Mesenteric fat pad (tissue), 1 donor: ENCODE measurements at places on chromosomes 7 and 10. TPM values are rescaled to one million over a fixed set of nuclear protein-coding genes. Genes with fewer than 3 reads are reported as not detected.

DNA sequence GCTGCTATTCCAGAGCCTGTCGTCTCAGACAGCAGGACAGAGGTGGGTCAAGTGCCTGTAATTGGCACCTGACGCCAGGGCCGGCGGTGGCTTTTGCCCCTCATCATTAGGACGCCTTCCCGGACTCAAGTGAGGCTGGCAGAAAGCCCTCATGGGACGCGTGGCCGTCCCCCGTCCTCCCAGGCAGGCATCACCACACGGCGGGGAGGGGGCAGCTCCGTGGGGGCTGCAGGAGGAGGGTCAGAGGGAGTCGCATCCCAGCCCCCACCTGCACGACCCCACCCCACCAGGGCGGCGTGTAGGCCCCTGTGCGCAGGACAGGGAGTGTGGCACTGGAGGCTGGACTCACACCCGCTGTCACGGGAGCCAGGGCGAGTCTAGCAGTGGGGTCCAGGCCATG, 16.3 kb downstream of the CFAP46 start:
- no peak for DNase-seq

- DNase-seq = no peak
Measured at GRCh38 chr10:124372899-124373298, 45.8 kb downstream of the OAT start.

- no peak for DNase-seq
Measured at GRCh38 chr10:32148864-32149251, 92.6 kb upstream of the KIF5B start.

DNA sequence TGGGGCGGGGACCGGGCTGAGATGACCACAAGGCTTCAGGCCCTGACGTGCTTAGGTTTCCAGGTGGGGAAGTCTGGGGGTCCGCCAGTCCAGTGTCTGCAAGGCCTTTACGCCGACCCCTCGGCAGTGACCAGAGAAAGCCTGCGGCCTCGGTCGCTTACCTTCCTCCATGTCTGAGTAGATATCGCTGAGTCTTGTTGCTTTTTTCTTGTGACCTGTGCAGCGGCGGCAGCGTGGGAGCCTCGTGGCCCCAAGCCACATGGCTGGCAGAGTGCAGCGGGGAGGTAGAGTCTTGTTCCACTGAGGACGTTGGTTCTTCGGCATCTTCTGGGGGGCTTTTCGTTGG, 329 bp downstream of the NOLC1 start:
- DNase-seq = no peak

GRCh38 chr7:158128572-158128971, 459.1 kb downstream of the PTPRN2 start:
- peak; percentile 78 for DNase-seq

DNA sequence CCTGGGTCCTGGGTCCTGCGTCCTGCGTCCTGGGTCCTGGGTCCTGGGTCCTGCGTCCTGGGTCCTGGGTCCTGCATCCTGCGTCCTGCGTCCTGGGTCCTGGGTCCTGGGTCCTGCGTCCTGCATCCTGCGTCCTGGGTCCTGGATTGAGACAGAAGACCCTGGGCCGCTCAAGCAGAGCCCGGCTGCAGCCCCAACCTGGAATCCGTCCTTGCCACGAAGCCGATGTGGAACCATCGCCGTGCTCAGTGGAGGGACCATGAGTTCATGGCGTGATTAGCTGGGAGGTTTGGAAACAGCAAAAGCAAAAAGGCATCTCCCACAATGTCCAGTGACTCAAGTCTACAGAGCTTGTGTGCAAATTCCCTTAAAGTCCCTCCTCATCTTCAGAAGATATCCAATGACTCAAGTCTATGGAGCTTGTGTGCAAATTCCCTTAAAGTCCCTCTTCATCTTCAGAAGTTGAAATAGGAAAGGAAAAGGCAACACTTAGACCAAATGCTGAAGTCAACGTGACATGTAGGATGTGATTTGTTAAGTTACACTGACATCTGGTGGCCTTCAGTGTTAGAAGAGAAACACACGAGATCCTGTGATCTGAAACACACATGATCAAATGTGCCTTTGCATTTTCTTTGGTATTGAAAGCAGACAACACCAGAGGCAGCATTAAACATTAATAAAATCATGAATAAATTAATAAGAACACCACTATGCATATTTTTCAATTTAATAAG, 179.9 kb downstream of the PTPRN2 start:
- no peak for DNase-seq

DNA sequence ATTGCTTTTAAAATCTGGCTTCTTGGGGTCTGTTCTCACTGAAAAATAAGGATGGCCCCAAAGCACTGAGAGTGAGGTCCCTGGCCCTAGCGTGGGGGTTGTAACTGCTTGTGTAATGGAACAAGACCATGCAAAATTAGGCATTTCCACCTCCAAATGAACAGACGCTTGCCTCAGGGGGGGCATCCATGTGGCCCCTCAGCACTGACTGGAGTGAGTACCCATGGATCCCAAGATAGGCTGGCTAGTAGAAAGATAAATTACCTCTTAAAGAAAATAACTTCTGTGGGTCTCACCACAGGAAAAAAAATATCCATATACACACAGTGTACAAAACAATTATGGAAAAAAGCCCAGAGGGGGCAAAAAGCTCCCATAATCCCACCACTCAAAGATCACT, 15.2 kb upstream of the CPA1 start:
- DNase-seq = no peak

DNA sequence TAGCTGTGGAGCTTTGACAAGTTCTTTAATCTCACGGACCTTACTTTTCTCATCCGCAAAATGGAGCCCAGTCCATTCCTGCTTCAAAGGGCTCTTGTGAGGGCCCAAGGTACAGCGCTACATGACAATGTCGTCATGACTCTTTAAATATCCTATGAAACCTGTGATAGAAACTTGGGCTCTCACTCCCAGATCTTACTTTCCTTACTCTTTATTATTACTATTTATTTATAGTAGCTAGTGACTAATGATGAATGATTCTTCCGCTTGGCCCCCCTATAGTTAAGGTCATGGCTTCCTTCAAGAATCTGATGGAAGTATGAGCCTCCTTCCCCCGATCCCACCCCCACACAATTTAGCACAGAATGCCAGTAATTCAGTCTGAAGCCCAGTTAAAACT, 41.9 kb downstream of the RBM20 start:
- DNase-seq = no peak

The NAT16 gene
- total RNA-seq = not detected

DNA sequence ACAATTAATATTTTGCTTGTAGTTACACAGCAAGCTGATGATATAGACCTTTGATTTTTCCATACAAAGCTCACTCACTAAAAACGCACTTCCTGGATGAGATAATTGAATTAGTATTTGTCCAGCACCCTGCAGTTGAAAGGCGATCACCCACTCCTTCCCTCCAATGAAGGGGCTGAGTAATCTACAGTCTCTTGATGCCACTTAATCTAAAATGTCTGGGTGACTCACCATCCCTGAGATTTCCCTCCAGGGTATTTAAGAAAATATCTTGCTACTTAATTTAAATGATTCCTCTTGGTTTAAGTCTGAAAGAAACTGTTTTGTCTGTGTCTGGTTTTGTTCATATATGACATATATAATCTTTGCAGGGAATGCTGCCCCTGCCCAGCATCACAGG, 515.3 kb downstream of the GRID1 start:
- no peak for DNase-seq

GRCh38 chr10:47031211-47031900, 120.1 kb downstream of the PTPN20 start:
- peak; percentile 79 for DNase-seq

The PIP gene
- total RNA-seq = not detected

The OGDHL gene
- not detected for total RNA-seq

- no peak for DNase-seq
Measured at GRCh38 chr10:119250641-119251314, 43.4 kb downstream of the GRK5 start.

GRCh38 chr10:126157189-126157588, 231.1 kb downstream of the ADAM12 start:
- no peak for DNase-seq

DNA sequence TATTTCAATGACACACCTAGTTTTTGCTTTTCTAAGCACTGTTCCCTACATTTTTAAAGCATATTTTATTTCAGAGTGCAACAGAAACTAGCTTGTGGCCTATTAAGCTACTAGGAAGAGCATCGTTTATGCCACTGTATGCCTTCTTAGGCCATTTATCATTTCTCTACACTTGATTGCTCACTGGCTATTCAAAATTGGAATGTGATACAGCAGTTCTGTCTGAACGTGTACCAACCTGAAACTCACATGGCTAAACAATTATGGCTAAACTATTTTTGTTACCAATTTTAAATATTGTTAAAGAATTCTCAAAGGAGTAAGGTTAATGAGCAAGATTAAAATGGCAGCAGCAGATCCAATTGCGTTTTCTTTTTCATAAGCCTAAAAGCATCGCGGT, 105.2 kb downstream of the GSAP start:
- no peak for DNase-seq

The ASB4 gene
- 0.29 TPM for total RNA-seq

GRCh38 chr7:117872561-117873309, 506 bp downstream of the CTTNBP2 start:
- DNase-seq = no peak

DNA sequence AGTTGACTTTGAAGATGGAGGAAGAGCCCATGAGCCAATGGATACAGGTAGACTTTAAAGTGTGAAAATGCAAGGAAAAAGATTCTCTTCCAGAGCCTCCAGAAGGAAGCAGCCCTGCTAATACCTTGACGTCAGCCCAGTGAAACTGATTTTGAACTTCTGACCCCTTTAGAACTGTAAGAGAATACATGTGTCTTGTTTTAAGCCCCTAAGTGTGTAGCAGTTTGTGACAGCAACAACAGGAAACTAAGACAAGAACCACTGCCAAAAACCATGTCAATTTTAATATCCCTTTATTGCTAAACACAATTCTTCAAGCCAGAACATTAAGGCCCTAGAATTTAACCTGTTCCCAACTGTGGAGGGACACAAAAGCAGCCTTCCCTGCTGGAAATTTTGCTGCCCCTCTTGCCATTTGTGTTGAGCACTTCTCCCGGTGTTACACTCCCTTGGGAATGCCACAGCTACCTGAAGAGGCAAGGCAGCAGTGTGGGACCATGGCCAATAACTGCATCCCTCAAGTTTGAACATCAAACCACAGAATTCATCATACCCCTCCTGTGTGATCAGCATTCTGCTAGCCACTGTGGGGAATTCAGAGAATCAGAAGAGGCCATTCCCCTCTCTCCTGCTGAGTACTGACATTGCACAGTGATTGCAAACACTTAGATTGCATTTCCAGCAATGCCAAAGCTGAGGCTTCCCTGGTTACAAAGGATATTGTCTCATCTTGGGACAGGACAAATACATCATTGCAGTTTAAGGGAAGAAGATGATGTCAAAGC, 12.3 kb upstream of the CCDC172 start:
- DNase-seq = no peak

GRCh38 chr10:127853868-127854768, 38.6 kb downstream of the CLRN3 start:
- peak; percentile 6 for DNase-seq

GRCh38 chr10:3248526-3249306, 76.1 kb upstream of the PITRM1 start:
- no peak for DNase-seq

DNA sequence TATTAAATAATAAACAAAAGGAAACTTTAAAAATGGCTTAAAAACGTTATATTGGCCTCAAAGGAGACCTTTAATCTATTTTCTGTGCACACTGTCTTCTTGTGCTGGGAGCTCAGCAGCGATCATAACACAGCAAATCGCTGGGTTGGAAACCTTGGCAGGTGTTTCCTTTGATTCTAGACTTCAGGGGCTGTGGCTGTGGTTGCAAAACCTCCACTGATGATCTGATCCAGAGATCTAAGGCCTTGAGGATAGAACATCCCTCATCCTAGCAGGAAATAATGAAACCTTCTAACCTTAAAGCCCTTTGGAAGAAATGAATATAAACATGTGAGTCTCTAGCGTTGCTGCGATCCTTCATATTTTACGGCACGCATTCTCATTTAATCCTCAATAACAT, 29.8 kb downstream of the CDHR3 start:
- DNase-seq = no peak

DNA sequence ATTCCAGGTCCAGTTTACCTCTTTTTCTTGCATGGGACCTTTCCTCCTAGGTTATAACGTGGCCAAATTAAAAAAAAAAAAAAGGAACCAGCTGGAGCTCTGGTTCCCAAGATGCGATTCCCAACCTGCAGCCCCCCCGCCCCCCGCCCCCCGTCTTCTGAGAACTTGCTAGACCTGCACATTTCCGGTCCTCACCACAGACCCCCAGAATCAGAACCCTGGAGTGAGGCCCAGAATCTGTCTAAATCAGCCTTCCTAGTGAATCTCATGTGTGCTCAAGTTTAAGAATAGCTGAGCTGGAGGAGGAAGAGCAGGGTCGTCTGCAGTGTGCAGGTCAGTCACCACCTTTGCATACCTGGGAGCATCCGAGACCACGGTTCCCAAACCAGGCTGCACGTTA, 144.2 kb downstream of the KLF6 start:
- no peak for DNase-seq

The GPER1 gene
- 8.1 TPM for total RNA-seq

DNA sequence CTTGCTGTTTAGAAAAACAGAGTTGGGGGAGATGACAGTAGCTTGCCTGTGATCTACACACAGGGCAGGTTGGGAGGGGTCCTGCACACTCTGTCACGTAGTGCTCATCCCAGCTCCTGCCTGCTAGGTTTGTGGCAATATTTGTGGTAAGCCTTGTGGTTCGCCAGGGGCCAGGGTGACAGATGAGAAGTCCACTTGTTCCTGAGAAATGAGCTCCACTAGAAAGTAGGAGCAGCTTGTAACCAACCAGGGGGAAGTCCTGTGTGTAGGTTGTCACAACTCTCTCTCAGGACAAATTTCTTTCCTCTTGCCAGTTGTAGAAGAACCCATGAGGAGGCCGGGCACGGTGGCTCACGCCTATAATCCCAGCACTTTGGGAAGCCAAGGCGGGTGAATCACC, 147.0 kb downstream of the TCF7L2 start:
- no peak for DNase-seq

- DNase-seq = no peak
Measured at GRCh38 chr7:3425087-3425486, 124.0 kb downstream of the SDK1 start.

GRCh38 chr7:22231141-22231540, 125.8 kb downstream of the RAPGEF5 start:
- no peak for DNase-seq
